ENCODE measurements at places on chromosomes 3 and 15.
A peak's percentile ranks its signal among the peaks of the same experiment; 100 is the strongest.

GRCh38 chr3:66037330-66037985 is 1.3 kb downstream of the MAGI1 start:
- no peak for DNase-seq

- DNase-seq = no peak
Observed at GRCh38 chr3:181797431-181797830, 85.7 kb downstream of the SOX2 start.

DNA sequence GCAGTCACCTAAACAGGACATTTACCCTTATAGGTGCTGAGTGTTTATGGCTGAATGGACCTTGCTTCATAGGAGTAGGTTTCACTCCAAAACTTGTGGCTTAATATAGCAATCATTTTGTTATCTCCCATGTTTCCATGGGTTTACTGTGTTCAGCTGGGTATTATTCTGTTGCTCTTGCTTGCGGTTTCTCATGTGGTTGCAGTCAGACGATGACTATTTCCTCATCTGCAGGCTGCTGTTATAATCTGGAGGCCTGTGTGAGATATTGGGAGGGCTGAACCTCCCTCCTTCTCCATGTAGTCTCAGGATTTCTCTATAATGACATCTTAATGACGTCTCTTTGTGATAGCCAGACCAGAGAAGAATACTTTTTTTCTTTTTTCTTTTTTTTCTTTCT is 98.1 kb downstream of the ZPLD1 start:
- DNase-seq = no peak

DNA sequence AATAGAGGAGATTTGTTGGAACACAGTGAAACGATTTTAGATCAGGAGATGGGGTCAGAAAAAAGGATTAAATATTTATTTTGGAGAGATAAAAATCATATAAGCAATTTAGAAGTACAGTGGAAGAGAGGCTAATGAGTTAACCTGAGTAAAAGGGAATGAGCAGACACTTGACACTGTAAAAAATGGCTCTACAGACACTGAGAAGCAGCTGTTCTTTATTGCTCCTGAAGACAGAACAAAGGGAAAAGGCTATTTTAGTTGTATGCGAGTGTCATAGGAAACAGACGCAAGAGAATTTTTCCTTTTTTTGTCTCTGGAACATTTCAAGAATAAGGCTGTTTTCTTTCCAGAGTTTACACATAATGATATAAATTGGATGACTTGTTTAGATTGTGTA is 34.3 kb downstream of the ASTE1 start:
- DNase-seq = no peak

- peak; percentile 22 for DNase-seq
Observed at GRCh38 chr3:160707187-160707794, 30.3 kb downstream of the ARL14 start.

DNA sequence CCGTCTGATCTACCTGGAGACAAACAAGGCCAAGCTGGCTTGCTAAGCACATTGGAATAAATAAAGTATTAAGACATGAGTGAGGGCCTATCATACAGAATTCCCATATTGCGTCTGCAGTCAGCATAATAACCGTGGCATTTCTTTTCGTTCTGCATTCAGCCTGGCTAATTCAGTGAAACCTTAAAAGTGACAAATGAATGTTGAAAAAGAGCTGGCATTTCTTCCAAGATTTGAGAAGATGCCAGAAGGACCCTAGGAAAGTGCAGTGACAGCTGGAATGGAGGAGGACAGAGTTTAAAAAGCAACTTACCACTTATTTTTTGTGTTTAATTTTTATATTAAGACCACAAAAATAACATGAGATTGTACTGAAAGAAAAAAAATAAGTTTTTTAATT is 67.1 kb downstream of the SUCLG2 start:
- no peak for DNase-seq

GRCh38 chr3:178388473-178388872 is 147.8 kb upstream of the KCNMB2 start:
- no peak for DNase-seq

DNA sequence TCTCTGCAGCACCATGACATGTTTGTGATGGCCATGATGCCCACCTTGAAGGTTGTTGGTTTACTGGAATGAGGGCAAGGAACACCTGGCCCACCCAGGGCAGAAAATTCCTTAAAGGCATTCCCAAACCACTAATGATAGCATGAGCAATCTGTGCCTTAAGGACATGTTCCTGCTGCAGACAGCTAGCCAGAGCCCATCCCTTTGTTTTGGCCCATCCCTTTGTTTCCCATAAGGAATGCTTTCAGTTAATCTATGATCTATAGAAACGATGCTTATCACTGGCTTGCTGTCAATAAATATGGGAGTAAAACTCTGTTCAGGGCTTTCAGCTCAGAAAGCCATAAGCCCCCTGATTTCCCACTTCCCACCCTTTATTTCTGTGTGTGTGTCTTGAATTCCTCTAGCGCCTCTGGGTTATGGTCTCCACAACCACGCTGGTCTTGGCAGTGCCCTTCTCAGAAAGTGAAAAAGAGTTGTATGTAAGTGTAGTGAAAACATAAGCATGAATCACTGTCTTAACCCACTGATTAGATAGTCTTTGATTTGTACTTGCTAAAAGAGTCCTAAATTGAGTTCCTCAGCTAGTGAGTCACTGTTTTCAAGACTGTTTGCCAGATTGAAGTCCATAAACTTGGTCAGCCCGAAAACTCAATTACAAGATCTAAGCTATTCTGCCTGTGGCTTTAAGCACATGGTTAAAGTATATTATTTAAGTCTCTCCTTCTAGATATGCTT is 19.0 kb upstream of the CCR2 start:
- no peak for DNase-seq

- DNase-seq = peak; percentile 65
Observed at GRCh38 chr15:79184465-79184892, 93.9 kb upstream of the RASGRF1 start.

DNA sequence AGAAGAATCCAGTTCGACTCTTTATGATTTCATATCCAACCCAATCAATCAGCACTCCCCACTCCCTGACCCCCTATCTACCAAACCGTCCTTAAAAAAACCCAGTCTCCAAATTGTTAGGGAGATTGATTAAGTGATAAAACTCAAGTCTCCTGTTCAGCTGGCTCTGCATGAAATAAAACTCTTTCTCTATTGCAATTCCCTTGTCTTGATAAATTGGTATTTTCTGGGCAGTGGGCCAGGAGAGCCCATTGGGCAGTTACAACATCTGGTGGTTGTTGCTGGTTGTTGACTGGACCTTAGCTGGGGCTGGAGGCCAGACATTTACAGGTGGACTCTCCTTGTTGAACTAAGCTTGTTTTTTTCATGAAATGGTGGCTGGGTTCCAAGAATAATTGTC is 642.3 kb downstream of the ROBO2 start:
- DNase-seq = no peak

DNA sequence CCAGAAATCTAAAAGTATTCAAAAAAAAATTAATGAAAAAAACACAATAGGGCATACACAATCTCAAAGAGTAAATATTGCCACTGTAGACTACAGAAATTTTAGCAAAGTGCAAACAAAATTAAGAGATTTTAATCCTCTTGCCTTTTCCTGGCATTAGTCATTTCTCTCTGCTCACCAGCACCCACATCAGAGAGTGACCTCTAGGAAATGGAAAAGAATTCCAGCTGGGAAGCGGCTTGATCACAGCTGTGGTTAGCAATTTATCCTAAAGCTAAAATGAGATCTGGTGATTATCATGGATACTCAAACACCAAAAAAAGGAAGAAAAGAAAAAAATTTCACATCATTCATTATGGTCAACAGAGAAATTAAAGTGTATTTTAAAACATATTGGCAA is 7.5 kb downstream of the CSNK1G1 start:
- DNase-seq = no peak

DNA sequence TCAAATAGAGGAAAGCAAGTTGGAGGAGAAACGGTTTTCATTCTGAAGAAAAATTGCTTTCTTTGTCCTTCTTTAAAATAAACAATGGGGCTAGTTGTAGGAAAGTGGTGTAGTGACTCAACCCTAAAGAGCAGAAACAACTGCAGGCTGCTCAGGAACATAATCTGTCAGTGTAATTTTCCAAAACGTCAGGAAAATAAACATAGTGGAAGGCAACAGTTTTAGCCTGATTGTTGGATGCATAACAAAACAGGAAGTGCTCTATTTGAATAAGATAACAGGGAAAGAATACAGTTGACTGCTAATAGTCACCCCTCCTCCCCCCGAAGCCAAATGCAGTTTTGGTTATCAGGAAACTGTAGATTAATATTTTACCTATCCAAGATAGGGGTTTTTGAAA is 167.6 kb downstream of the ECT2 start:
- no peak for DNase-seq

- no peak for DNase-seq
Observed at GRCh38 chr3:48405343-48405881, 24.5 kb downstream of the PLXNB1 start.

- no peak for DNase-seq
Observed at GRCh38 chr3:150747886-150748683, 14.9 kb downstream of the SIAH2 start.

GRCh38 chr15:84818261-84819131 is 1.3 kb downstream of the ALPK3 start:
- no peak for DNase-seq

DNA sequence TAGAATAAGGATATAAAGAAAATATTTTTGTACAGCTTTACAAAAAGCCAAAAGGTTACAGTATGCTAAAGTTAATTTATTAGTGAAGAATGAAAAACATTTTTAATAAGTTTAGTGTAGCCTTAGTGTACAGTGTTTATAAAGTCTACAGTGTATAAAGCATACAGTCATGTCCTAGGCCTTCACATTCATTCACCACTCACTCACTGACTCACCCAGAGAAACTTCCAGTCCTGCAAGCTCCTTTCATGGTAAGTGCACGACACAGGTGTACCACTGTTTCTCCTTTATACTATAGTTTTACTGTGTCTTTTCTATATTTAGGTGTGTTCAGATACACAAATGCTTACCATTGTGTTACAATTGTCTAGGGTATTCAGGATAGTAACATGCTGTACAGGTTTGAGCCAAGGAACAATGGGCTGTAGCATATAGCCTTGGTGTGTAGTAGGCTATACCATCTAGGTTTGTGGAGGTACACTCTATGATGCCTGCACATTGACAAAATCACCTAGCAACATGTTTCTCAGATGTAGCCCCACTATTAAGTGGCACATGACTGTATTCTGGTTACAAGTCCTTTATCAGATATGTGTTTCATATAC is 197.1 kb upstream of the KBTBD8 start:
- no peak for DNase-seq

- DNase-seq = no peak
Observed at GRCh38 chr3:116618138-116618537, 91.4 kb upstream of the TUSC7 start.

GRCh38 chr15:69532856-69533255 is 80.2 kb downstream of the RPLP1 start:
- DNase-seq = no peak

DNA sequence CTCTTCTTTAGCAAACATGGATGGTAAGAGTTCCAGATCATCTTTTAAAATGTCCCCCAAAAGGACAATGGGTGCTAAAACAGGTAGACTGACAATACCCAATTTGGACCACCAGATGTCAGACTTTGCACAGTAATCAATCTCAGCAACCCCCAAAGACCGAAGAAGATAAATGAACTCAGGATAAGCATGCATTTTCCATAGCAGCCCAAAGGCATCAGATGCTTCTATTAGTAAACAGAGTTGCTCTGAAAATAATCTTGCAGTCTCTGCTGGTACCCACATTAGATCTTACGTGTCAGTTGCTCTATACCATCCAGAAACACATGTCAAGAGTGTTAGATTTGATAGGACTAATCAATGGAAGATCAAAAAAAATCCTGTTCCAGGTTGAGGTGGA is 20.6 kb downstream of the MYH15 start:
- DNase-seq = peak; percentile 39

- DNase-seq = no peak
Observed at GRCh38 chr15:57505949-57506391, 85.7 kb upstream of the MYZAP start.

GRCh38 chr3:64008017-64008416 is 15.3 kb downstream of the PSMD6 start:
- no peak for DNase-seq

DNA sequence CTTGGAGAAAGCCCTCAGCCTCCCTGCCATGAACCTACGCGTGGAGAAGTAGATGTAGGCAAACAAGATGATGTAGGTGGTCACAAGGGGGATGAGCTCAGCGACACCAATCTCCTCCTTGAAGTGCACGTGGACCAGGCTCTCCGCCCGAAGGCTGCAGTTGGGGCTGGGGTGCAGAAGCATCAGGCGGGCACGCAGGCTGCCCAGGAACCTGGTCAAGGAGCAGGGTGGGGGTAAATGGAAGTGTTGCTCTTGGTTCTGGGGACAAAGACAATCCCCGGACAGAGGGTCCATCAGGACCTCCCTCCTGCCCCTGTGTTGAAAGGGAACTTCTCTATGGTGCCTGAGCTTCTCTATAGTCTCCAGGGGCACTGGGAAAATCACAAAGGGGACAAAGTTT is 45.1 kb downstream of the PTPN23 start:
- DNase-seq = no peak

GRCh38 chr3:104349836-104350235 is 1016.9 kb upstream of the ALCAM start:
- DNase-seq = no peak

- no peak for DNase-seq
Observed at GRCh38 chr3:107124885-107125284, 252.4 kb upstream of the CCDC54 start.

- no peak for DNase-seq
Observed at GRCh38 chr3:189455641-189456417, 175.4 kb upstream of the TP63 start.

- DNase-seq = no peak
Observed at GRCh38 chr3:122563717-122564025, 429 bp downstream of the PARP9 start.

- DNase-seq = no peak
Observed at GRCh38 chr3:156725682-156726081, 51.3 kb downstream of the TIPARP start.

- DNase-seq = no peak
Observed at GRCh38 chr3:46706771-46707582, 5.8 kb downstream of the TMIE start.

- no peak for DNase-seq
Observed at GRCh38 chr15:56105855-56106254, 112.4 kb upstream of the NEDD4 start.

- DNase-seq = no peak
Observed at GRCh38 chr15:90970274-90970673, 15.6 kb downstream of the RCCD1 start.

- no peak for DNase-seq
Observed at GRCh38 chr15:91429973-91430372, 329.9 kb downstream of the SV2B start.

Measured in activated gamma-delta T cell treated with Interleukin-2 at 50 U/mL for 16 hours (primary cell).